GM23338 (cell line): ENCODE measurements at places on chromosomes 12 and 14. TPM values are rescaled to one million over a fixed set of nuclear protein-coding genes. Genes with fewer than 3 reads are reported as not detected.

The CAPZA3 gene
- polyA plus RNA-seq, result not detected in 2 replicates

The HVCN1 gene
- polyA plus RNA-seq, result 10.1 and 10.4 TPM in 2 replicates

The TAS2R9 gene
- polyA plus RNA-seq, result not detected in 2 replicates

The KRAS gene
- polyA plus RNA-seq, result 101 and 131 TPM in 2 replicates

The PLEK2 gene
- polyA plus RNA-seq, result 0.61 and 2.2 TPM in 2 replicates
